Fibroblast of lung (primary cell): ENCODE measurements at places on chromosomes 6 and 20. TPM values are rescaled to one million over a fixed set of nuclear protein-coding genes. Genes with fewer than 3 reads are reported as not detected.

PPARD gene
- total RNA-seq = 9.8 and 16.3 TPM in 2 replicates

PKIG gene
- total RNA-seq = 140 and 234 TPM in 2 replicates

GRCh38 chr6:165941786-165942185, 225.9 kb downstream of the TBXT start:
- H3K36me3 ChIP-seq = no peaks in the 10 kb centered on the region
- H3K4me3 ChIP-seq = no peak overlapping the region
- no peaks in the 10 kb centered on the region for H3K27me3 ChIP-seq
- no peak for DNase-seq
- no peak overlapping the region for H3K27ac ChIP-seq

DNA sequence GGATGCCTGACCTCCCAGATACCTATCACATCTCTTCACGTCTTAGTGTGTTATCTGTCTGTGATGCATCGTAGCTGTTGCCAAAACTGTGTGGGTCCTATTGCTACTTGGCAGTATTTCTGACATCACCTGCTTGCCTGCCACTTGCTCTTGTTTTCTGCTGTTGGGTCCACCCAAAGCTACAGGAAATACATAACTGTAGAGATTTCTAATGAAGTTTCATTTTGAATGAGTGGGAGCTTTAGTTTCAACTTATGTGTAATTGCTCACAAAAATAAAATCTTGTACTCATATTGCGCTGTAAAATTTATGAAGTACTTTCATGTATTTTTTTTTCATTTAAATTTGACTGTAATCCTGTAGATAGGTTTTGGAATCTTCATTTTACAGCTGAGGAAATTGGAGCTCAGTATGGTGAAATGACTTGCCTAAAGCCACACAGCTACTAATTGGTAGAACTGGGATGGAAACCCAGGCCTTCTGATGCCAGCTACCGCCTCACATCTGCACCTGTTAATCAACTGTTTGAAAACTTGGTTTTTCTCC, 113.6 kb upstream of the MAN1A1 start:
- H3K27me3 ChIP-seq = no peaks in the 10 kb centered on the region
- no peak overlapping the region for H3K4me3 ChIP-seq
- H3K4me1 ChIP-seq = no peaks in the 10 kb centered on the region
- no peaks in the 10 kb centered on the region for H3K36me3 ChIP-seq

DCDC2 gene
- total RNA-seq = under 0.01 TPM in 1 of 2 replicates, not detected in the other

HTR1E gene
- not detected in 2 replicates for total RNA-seq

LINC00237 gene
- total RNA-seq = not detected in 2 replicates

GRCh38 chr6:105769987-105770386, 316.1 kb upstream of the PRDM1 start:
- no peaks in the 10 kb centered on the region for H3K27me3 ChIP-seq
- H3K36me3 ChIP-seq = no peaks in the 10 kb centered on the region
- H3K27ac ChIP-seq = no peak overlapping the region
- H3K4me3 ChIP-seq = no peak overlapping the region
- peak; percentile 41 for DNase-seq
- peaks cover 2% of the 10 kb centered on the region for H3K4me1 ChIP-seq

DNA sequence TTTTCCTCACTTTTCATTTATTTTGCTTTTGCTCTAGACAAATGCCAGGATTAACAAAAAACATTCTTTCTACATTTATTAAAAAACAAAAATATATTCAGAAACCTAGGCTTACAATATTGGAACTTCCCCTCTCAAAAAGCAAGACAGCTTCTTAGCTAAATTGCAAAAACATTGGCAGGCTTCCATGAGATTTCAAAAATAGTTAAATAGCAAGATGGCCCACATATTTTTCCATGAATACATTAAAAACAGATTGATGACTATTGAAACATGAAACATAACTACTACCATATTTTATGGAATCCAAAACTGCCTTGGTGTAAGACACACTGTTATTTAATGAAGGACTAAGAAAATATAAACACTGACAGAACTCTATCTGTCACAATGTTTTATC, 92.0 kb downstream of the LY86 start:
- H3K27me3 ChIP-seq = no peaks in the 10 kb centered on the region
- no peaks in the 10 kb centered on the region for H3K36me3 ChIP-seq
- H3K4me3 ChIP-seq = no peak overlapping the region

- peaks cover 37% of the 10 kb centered on the region for H3K36me3 ChIP-seq
- no peak for DNase-seq
- no peaks in the 10 kb centered on the region for H3K27me3 ChIP-seq
- no peak overlapping the region for H3K27ac ChIP-seq
Observed at GRCh38 chr20:63876489-63877036, 11.5 kb downstream of the TPD52L2 start.
